ENCODE measurements at places on chromosomes 3 and 15. TPM values are rescaled to one million over a fixed set of nuclear protein-coding genes. Genes with fewer than 3 reads are reported as not detected.

DNA sequence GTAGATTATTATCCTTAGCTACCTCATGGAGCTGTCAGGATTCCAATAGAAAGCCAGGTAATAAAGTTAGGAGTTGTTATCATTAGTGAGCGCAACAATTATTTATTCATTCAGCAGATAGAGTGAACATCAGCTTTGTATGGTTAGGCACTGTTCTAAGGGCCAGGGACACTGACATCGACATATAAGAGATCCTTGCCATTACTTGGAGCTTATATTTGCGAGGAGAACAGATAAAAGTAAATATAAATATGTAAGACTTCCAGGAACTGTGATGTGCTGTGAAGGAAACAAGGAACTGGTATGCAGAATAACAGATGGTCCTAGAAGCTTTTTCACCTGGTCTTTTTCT lies 473 bp downstream of the LSM3 start:
- DNase-seq = no peak

DNA sequence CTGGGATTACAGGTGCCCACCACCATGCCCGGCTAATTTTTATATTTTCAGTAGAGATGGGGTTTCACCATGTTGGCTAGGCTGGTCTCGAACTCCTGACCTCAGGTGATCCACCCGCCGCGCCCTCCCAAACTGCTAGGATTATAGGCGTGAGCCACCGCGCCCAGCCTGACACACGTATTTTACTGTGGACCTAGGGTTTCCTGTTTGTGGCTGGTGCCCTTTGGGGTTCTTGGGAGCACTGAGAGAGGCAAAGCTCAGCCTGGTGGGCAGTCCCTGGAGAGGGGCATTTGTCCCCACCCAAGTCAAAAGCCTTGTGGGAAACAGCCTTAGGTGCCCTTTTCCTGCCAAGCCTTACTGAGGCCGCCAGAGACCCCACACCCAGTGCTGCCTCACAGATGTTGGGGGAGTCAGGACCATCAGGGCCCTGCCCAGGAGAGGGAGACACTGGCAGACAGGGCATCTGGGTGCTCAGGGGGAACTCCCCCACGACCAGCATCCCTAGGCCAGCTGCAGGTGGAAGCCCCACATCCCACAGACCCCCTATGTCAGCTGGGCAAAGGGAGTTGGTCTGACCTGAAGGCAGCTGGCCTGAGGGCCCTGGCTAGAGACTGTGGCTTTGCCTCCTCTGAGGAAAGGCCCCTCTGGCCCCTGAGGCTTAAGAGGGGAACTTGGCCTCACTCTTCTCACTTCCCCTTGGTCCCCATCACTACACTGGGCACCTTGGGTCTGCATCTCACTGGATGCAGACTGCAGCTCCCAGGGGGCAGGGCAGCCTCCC lies 35.1 kb downstream of the DNAH1 start:
- no peak for DNase-seq

DNA sequence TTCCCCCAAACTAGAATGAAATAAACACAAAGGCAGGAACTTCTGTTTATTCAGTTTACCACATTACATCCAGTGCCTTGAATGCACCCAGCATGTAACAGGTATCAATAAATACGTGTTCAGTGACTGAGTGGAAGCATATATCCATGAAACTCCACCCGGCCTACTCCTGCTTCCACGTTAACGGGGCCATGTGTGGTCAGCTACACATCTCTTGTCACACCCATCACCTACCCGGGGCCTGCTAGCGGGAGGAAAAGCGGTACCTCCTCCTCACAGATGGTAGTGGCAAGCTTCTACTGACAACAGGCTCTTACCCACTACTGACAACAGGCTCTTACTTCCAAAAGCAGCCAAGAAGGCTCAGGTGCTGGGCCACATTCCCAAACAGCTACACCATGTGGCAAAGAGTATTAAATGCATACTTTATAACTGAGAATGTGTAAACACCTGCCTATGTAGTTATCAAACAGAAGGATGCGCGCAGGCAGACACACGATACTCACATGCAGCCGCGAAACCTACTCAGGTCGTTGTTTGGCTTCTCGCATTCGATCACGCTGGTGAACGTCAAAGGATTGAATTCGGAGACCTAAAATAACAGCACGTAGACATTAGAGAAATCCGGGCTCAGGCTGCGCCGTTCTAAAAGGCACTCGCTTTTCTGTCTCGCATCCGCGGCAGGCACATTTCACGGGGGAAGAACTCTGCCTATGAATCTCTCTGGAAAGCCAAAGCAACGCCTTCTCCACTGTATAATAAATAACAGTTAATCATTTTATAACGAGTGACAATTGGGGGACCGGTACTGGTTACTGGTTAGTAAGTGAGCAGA lies 127.4 kb downstream of the ATP10A start:
- DNase-seq = no peak

DNA sequence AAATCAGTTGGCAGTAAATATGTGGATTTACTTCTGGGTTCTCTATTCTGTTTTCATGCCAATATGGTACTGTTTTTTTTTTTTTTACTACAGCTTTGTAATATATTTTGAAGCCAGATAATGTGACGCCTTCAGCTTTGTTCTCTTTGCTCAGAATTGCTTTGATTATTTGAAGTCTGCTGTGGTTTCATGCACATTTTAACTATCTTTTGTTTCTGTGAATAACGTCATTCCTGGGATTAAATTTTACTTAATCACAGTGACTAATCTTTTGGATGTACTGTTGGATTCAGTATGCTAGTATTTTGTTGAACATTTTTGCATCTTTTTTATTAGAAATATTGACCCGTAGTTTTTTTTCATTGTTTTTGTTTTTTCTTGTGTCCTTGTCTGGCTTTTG lies 576.5 kb downstream of the ZNF385D start:
- DNase-seq = no peak

GRCh38 chr3:42451116-42451515 lies 40.7 kb upstream of the LYZL4 start:
- no peak for DNase-seq

- no peak for DNase-seq
These were observed 6.4 kb downstream of the WDR5B start for GRCh38 chr3:122409446-122409845.

- no peak for DNase-seq
These were observed 124.5 kb downstream of the CACNA1D start for GRCh38 chr3:53618936-53619335.

- peak; percentile 4 for DNase-seq
These were observed 98.9 kb upstream of the TBC1D5 start for GRCh38 chr3:17841190-17841828.

DNA sequence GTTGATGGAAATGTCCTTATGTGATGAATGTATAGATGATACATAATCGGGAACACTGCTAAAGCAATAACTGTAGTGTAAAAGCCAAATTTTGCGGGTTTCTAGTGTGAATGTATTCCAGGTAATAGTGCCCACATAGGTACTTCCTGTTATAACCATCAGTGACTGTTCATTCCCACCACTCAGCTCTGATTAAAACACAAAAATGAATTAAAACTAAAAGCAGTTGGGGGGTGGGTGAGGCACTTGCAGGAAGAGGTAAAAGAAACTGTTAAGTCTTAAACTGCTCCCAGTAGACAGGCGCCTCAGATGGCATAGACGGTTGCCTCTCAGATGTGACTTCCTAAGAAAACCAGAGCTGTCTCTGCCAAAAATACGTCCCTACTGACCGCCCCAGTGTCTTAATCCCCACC lies 893 bp upstream of the MTHFS start:
- no peak for DNase-seq

DNA sequence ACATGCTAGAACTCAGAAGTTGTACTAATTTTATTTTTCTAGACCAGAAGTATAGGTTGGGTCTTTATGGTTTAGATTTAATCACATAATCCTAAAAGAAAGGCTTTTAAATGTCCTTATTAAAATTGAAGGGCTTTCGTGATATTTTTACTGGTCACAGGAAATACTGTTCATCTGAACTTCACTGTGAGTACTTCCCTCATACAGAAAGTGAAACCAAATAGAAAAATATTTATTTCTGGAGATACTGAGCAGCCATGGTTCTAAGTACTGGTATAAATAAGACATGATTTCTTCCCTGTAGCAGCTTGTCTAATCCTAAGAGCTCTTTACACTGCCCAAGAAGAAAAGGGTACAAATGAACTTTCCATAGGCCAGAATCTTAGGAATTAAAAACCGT lies 2.0 kb downstream of the SNRK start:
- DNase-seq = no peak

- peak; percentile 27 for DNase-seq
These were observed 33.6 kb downstream of the TMEM45A start for GRCh38 chr3:100525753-100526612.

The BFSP2 gene
- not detected for total RNA-seq

The DUOX1 gene
- total RNA-seq = not detected
